ENCODE measurements at places on chromosomes 16 and 17.

- no peak for DNase-seq
These were observed 425.6 kb upstream of the SALL1 start for GRCh38 chr16:51576498-51577195.

DNA sequence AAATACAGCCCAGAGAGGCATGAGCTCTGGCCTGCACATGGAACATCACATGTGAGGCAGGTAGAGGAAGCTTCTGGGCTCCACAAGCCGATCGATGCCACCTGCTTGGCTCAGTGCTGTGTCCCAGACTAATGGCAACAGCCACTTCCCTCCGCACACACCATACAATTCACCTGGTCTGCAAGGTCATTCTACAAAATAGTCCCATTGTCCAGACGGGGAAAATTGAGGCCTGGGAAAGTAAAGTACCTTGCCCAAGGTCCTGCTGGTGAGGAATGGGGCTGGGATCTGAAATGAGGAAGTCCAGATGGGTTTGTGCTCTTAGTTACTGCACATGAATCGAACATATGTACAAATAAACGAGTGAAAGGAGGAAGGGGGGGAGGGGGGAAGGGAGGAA lies 88.0 kb downstream of the LITAF start:
- no peak for DNase-seq

- peak; percentile 38 for DNase-seq
These were observed 322.5 kb downstream of the C16orf95 start for GRCh38 chr16:86994651-86995171.

GRCh38 chr17:6706499-6706898 lies 6.7 kb downstream of the SLC13A5 start:
- no peak for DNase-seq

- DNase-seq = no peak
These were observed 6.8 kb downstream of the KIF19 start for GRCh38 chr17:74332763-74333283.

DNA sequence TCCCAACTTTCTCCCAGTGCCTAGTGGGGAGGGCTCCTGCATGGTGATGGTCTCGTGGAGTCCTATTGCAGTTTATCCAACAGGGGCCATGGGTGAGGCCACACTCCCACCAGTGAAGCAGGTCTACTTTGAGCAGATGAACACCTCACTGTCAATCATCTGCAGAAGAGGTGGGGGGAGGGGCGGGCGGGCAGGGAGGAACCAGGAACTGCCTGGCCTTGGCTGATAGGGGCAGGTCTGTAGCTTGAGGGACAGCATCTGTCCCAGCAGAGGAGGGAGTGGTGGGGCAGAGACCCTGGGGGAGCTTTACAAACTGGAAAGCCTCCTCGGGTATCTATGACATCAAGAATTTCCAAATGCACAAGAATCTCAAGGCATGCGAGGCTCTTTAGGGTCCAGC lies 58.7 kb upstream of the ZNF423 start:
- no peak for DNase-seq

- DNase-seq = no peak
These were observed 145.3 kb downstream of the FOXL1 start for GRCh38 chr16:86723689-86724088.

GRCh38 chr16:78452025-78452555 lies 352.6 kb downstream of the WWOX start:
- no peak for DNase-seq

- DNase-seq = no peak
These were observed 5.0 kb downstream of the NFE2L1 start for GRCh38 chr17:48052956-48053757.

DNA sequence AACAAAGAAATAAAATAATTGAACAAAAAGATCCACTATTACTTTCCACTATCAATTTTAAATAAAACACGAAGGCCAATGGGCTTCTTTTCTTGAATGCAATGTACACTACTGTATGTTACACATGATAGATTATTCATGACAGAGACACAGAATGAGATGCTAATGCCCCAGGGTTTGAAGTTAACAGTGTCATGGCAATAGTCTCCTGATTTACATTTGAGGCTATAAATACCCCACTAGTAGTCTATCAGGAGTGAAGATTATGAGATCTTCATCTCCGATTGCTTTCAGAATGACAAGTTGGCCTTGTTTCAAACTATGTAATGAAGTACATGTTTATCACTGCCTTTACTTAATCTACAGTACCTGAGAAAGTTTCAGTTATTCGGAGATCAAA lies 84.4 kb downstream of the RPGRIP1L start:
- no peak for DNase-seq

DNA sequence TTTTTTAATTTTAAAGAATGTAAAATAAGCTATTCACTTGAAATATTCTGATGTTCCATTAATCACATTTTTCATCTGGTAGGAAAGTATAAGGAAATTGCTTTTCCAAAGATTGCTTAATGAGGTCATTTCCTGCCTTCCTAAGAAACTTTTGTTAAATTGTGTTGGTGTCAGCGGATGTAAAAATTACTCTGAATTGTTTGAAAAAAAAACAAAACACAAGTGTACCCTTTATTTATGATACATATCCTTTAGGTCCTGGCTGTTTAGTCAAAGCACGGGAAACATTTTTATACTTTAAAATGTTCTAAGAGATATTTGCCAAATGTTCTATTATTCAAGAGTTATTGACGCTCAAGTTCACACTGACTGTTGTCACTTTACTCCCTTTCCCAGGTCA lies 1357.4 kb upstream of the GOT2 start:
- no peak for DNase-seq

DNA sequence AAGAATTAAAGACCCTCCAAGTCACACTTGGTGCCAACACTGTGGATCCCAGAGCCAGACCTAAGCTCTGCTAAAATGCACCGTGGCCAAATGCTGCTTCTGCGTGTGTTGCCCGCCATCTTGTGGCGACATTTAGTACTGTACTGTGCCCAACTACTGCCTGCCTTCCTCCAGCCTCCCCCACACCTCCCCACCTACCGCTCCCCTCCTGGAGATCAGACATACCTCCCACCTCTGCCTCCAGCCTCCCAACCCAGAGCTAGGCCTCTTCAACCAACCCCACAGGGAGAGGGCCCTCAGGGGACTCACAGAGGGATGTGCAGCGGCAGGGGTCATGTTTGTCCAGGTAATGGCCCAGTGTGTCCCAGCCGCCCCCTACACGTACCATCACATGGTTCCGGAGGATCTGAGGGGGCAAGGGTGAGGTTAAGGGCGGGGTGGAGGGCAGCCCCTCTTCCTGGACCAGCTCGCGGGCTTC lies 5.5 kb downstream of the GAS2L2 start:
- DNase-seq = peak; percentile 49

DNA sequence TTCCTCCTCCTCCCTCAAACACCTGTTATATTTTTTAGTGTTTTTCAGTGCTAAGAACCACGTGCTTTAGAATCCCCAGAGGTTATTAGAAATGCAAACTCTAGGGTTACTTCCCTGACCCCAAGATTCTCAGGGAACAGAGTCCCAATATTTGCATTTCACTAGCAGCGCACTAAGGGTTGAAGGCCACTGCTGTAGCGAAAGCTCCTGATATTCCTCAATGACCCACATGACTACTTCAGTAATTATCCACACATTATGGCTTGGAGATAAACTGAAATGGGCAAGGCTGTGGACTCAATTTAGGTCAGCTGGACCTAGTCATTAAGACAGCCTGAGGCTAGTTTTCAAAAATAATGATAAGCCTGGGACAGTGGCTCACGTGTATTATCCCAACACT lies 78.5 kb upstream of the BCAR1 start:
- DNase-seq = no peak
